Tibial nerve (tissue), 4 donors: ENCODE measurements at places on chromosomes 6 and 20. TPM values are rescaled to one million over a fixed set of nuclear protein-coding genes. Genes with fewer than 3 reads are reported as not detected.

HLA-DQB2 gene
- total RNA-seq, result 1.5 TPM

DACT2 gene
- 0.30 TPM for total RNA-seq

KCNK16 gene
- not detected for total RNA-seq

ACTL10 gene
- total RNA-seq, result 1.1 TPM

CDSN gene
- total RNA-seq, result not detected

WFDC11 gene
- not detected for total RNA-seq

GPR6 gene
- total RNA-seq, result not detected

OPN5 gene
- total RNA-seq, result not detected

SLC26A8 gene
- not detected for total RNA-seq

SMPDL3A gene
- total RNA-seq, result 14.0 TPM

SLC32A1 gene
- not detected for total RNA-seq

TCF21 gene
- not detected for total RNA-seq

HLA-DOA gene
- 6.9 TPM for total RNA-seq

NELFE gene
- total RNA-seq, result 74.1 TPM

OR10C1 gene
- total RNA-seq, result not detected

SLC17A1 gene
- not detected for total RNA-seq

TAAR2 gene
- not detected for total RNA-seq

BANF2 gene
- not detected for total RNA-seq

AHCY gene
- 83.9 TPM for total RNA-seq

TGM3 gene
- not detected for total RNA-seq

FRK gene
- 1.0 TPM for total RNA-seq

HLA-DRB5 gene
- total RNA-seq, result 5.1 TPM

MED23 gene
- 30.2 TPM for total RNA-seq

POM121L2 gene
- total RNA-seq, result not detected

TBX18 gene
- 30.2 TPM for total RNA-seq

SOX4 gene
- total RNA-seq, result 5.2 TPM

C6orf62 gene
- 93.3 TPM for total RNA-seq
